ENCODE measurements at places on chromosomes 16 and 17.

DNA sequence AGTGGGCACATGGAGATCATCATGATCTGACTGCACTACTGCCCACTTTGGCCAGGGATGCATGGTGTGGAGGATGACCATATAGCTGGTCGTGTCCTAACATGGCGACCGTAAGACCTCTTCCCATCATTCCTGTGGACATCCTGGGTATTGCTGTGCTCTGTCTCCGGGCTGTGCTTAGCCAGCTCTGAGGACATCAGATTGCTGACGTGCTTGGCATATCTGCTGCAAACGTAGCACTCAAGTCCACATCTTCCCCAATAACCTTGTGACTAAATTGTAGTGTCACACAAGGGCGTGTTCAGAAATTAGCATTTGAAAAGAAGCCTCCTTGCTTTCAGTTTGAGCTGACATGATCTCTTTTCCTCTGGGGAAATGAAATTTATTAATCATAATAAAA, 373.2 kb downstream of the RBFOX1 start:
- DNase-seq: no peak

DNA sequence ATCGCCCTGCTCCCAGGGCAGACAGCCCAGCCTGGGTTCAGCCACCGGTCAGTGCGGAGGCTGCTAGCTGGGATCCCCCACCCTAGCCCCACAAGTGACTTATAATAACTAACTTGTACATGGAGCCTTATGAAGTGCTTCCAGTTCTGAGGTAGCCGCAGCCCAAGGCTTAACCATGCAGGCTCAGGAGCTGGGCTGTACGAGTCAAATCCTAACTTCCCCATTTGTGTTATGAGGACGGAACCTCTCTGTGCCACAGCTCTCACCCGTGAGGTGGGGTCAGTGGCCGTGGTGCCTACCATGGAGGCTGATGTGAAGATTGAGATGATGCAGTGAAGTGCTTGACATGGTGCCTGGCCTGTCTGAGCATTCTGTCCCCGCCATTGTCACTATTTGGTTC, 27.8 kb upstream of the GOSR2 start:
- no peak for DNase-seq

DNA sequence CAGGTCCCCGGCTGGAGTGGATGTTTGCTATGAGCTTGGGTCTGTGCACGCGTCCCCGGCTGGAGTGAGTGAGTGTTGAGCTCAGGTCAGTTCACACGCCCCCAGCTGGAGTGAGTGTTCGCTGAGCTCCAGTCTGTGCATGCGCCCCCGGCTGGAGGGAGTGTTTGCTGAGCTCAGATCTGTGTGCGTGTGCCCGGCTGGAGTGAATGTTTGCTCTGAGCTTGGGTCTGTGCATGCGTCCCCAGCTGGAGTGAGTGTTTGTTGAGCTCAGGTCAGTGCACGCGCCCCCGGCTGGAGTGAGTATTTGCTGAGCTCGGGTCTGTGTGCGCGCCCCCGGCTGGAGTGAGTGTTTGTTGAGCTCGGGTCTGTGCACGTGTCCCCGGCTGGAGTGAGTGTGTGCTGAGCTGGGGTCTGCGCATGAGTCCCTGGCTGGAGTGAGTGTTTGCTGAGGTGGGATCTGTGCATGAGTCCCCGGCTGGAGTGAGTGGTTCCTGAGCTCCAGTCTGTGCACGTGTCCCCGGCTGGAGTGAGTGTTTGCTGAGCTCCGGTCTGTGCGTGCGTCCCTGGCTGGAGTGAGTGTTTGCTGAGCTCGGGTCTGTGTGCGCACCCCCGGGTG, 284.2 kb downstream of the SNX29 start:
- DNase-seq: no peak

GRCh38 chr16:11783319-11784037, 13.6 kb downstream of the ZC3H7A start:
- peak; percentile 65 for DNase-seq

DNA sequence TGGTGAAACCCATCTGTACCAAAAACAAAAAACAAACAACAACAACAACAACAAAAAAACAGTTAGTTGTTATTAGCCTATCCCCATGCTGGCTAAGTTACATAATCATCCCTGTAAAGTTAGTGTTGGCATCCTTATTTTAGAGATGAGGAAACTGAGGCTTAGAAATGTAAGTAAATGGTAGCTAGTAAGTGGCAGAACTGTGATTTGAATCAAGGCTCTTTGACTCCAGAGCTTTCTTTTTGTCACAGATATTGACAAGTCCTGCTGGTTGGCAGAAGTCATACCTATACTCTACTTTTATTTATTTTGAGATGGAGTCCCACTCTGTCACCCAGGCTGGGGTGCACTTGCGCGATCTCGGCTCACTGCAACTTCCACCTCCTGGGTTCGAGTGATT, 42.1 kb downstream of the PRKCA start:
- no peak for DNase-seq

DNA sequence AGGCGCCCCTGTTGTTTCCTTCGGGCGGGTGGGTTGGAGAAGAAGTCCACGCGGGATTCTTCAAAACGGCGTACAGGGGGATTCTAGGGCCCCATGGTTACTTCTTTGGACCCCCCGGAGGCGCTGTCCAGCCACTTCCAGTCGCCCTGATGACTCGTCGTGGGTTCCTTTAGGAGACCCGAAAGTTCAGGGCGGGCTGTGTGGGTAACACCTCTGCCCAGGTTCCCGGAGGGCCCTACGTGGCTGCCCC, 716 bp upstream of the HIC1 start:
- DNase-seq: no peak

- no peak for DNase-seq
Measured at GRCh38 chr17:79556271-79556670, 54.6 kb downstream of the RBFOX3 start.

DNA sequence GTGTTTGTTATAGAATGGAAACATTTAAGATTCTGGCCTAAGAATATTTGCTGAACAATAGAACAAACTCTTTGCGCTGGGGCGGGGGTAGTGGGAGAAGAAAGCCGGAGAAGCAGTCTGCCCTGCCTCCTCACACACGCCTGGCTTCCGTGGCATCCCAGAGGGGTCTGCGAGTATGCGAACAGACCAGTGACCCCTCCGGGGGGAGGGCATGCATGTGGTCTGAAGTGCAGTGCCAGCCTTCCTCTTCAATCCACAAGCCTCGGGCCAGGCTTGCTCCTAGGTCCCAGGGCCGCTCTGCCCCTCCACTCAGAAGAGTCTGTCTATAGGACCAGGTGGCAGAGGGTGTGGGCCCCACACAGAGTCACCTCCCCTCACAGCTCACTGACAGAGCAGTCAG, 14.1 kb upstream of the IGFALS start:
- no peak for DNase-seq

GRCh38 chr17:9244066-9245052, 223.0 kb downstream of the NTN1 start:
- DNase-seq: no peak

- DNase-seq: peak; percentile 92
Measured at GRCh38 chr17:39238311-39238972, 12.7 kb upstream of the STAC2 start.

GRCh38 chr16:30934827-30935557, 11.6 kb downstream of the FBXL19 start:
- peak; percentile 84 for DNase-seq

DNA sequence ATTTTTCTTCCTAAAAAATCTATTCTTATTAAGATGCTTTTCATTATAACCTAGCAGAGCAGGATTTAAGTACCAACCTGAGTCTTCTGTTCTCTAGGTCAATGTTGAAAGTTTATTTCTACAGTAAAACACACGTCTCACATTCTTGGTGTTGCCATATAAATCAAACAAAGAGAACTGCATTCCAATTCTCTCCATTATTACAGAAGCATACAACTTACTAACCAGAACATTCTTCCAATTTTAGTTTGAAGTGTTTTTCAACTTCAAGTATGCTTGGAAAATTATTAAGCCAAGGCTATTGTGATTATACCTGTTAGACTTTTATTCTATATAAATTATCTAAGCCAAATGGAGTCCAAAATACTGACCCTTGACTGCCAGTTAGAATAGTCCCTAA, 110.4 kb upstream of the PMFBP1 start:
- DNase-seq: no peak

DNA sequence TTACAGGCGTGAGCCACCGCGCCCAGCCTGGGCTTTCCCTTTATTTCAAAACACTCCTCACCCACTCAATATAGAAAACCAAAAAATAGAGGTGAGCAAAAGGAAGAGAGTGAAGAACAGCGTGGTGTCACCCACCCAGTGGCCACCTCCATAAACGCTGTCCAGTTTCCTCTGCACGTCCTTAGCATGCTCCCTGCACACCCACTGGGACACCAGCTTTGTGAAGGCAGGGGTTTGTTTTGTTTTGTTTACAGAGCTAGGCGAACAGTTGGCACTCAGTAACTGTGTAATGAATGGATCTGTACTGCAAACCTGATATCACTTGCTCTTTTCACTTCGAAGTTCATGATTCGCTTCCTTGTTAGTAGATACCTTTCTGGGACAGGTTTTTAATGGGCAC, 73.0 kb downstream of the PRKCB start:
- no peak for DNase-seq

- no peak for DNase-seq
Measured at GRCh38 chr17:61538480-61538879, 52.5 kb downstream of the NACA2 start.

DNA sequence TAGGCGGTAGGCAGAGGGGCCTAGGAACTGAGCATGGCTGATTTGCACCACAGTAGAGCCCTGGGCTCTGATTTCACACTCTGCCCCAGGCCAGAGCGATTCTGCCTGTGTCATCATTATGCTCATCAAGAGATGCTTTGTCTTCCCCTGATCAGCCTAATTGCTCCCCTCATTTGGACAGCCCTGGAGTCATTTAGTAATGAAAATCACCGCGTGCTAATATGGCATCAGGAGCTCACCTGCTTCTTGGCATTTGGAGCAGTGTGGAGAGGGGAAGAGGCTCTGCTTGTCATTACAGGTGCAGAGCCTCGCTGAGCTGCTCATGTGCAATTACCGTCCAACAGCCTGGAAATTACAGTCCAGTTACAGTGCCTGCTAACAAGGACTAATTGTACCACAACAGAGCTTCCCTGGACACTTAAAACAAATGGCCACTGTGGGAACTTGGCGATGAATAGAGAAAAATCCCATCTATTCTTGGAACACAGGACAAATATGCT, 157.1 kb upstream of the WSCD1 start:
- no peak for DNase-seq

GRCh38 chr16:12617401-12617819, 186.3 kb downstream of the CPPED1 start:
- peak; percentile 5 for DNase-seq

DNA sequence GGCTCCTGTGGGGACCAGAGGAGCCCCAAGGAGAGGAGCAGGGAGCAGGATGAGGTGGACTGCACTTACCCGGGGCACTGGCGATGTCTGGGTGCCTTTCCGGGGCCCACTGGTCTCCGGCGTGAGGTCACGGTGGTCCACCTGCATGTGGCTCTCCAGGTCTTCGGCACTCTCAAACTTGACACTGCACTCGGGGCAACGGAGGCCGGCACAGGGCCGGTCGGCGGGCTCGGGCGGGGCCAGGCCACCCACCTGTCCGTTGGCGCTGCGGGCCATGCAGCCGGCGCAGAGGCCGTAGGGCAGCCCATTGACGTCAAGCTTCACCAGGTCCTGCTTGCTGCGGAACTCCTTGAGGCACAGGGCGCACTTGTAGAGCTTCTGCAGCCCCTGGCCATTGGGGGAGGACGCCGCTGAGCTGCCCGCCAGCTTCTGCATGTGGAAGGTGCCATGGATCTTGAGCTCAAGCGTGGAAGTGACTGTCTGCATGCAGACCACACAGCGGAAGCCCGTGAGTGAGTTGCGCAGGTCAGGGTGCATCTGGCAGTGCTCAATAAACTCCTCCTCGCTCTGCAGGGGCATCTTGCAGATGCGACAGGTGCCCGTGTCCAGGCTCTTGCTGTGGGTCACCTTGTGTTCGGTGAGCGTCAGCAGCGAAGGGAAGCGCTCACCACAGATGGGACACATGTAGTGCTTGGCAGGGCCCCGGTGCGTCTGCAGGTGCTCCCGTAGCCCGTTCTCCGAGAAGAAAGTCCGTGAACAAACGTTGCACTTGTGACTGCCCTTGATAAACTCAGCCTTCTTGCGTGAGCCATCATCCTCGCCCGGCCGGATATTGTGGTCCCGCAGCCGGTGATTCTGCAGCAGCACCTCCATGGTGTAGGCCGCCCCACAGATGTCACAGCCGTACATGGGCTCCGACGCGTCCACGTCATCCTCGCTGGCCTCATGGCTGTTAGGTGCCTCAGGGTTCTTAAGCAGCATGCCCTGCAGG, 220.0 kb downstream of the ZNF423 start:
- no peak for DNase-seq

DNA sequence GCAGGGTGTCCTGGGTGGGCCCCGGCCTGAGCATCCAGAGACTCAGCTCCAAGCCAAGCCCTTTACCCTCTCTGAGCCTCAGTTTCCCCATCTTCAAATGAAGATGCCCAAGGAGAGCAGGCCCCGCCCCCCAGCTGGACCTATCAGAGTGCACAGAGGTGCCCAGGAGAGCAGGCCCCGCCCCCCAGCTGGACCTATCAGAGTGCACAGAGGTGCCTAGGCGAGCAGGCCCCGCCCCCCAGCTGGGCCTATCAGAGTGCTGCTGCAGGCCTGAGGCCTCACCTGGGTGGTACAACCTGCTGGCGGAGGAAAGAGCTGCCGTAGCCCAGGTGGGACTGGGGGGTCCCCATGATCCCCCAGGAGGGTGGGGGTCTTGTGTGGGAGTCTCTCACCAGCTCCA, 3.4 kb upstream of the SSTR5 start:
- no peak for DNase-seq

- DNase-seq: no peak
Measured at GRCh38 chr16:85048921-85049562, 21.4 kb downstream of the KIAA0513 start.

- no peak for DNase-seq
Measured at GRCh38 chr17:77037943-77038342, 102.8 kb upstream of the SEC14L1 start.

- DNase-seq: no peak
Measured at GRCh38 chr17:81570964-81571363, 18.8 kb upstream of the FAAP100 start.

Measured in DMS53 (cell line).